Muscle of back (tissue), 13 donors: ENCODE measurements at places on chromosomes 12 and 14. TPM values are rescaled to one million over a fixed set of nuclear protein-coding genes. Genes with fewer than 3 reads are reported as not detected.

- no peak for DNase-seq
These were observed 161.1 kb upstream of the EGLN3 start for GRCh38 chr14:34111953-34112352.

- no peak for DNase-seq
These were observed 59.0 kb downstream of the NTN4 start for GRCh38 chr12:95731519-95731958.

DNA sequence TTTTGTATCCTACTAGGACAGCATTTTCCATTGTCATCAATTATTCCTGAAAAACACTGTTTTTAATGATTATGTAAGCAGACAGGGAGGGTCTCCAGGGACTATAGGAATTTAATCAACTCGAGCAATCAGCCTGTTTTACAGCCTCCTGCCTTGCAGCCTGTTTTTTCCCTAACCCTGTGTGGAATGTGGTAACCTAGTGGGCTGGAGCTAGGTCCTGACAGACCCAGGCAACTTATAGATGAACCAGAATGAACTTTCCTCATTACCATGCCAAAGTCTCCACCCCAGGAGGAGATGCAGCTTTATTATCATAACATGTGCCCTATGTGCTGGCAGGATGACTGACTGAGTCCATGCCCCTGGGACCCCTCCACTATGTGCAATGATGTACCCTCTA, 375.1 kb downstream of the BMP4 start:
- no peak for DNase-seq

DNA sequence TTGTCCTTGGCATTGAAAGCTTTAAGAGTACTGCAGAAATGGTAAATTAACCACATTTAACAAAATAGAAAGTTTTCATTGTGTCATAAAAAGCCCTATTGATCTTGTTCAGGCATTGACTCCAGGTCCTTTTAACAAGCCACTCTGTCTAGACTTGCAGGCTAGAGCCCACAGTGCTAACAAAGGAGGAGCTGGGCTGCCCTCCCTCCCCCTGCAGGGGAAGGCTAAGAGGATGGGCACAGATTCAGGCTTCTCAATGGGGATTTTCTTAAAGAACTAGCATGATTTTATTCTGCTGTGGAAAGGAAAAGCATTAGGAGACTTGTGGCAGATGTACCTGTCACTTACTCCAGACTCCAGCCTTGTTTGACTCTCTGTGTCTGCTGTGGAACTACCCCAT, 463.6 kb downstream of the NRXN3 start:
- no peak for DNase-seq

- DNase-seq = no peak
These were observed 31.8 kb upstream of the ULK1 start for GRCh38 chr12:131862600-131862993.

DNA sequence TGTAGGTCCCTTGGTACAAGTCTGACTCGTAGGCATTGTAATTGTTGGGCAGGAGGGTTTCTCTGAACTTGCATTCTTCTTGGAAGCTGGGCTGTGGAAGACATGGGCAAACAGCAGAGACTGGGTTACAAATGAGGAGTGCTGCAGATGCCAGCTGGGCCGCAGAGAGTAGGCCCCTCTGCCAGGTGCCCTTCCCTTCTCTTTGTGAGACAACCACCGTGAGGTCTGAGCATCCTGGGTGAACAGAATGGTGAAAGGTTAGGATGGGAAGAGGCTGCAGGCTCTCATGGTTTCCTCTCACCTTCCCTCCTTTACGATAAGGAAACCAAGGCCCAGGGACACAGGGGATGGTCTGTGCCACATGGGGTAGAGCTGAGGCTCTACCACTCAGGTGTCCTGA, 11.3 kb downstream of the FGF6 start:
- DNase-seq = no peak

DNA sequence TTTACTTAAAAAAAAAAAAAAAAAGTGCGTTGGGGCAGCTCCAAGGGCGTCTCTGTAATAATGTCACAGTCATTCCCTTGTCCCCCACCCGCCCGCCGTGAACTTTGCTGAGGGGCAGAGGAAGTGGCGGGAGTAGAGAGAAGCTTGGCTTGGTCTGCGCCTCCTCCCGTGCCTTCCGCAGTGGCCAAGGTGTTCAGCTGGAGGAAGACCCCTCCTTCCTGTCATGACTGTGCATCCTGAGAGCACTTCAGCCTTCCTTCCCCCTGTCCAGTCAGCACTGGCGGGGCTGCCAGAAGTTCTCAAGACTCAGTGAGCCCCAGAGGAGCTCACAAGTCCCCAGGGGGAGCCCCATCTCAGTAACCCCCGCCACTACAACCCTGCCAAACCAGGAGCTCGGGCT, 32.2 kb downstream of the AACS start:
- no peak for DNase-seq

GRCh38 chr12:130970165-130970907, 16.6 kb downstream of the ADGRD1 start:
- DNase-seq = no peak

- DNase-seq = no peak
These were observed 92.1 kb downstream of the CHGA start for GRCh38 chr14:93015064-93015463.

DNA sequence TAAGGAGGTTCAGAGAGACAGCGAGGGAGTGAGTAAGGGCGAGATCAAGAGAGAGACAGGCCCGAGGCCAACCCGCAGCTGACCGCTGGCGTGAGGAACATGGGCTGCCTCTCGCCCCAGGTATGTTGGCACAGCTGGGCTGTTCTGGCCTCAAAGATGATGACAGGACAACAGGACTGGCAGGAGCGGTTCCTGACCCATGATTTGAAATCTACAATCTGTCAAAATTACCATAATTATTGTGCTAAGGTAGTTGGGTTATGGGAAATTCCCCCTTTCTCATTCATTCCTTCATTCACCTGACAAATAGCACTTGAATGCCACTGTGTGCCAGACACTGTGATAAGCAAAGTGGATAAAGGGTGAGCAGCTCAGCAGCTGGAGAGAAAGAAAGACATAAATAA, 5.1 kb upstream of the ENDOU start:
- no peak for DNase-seq

DNA sequence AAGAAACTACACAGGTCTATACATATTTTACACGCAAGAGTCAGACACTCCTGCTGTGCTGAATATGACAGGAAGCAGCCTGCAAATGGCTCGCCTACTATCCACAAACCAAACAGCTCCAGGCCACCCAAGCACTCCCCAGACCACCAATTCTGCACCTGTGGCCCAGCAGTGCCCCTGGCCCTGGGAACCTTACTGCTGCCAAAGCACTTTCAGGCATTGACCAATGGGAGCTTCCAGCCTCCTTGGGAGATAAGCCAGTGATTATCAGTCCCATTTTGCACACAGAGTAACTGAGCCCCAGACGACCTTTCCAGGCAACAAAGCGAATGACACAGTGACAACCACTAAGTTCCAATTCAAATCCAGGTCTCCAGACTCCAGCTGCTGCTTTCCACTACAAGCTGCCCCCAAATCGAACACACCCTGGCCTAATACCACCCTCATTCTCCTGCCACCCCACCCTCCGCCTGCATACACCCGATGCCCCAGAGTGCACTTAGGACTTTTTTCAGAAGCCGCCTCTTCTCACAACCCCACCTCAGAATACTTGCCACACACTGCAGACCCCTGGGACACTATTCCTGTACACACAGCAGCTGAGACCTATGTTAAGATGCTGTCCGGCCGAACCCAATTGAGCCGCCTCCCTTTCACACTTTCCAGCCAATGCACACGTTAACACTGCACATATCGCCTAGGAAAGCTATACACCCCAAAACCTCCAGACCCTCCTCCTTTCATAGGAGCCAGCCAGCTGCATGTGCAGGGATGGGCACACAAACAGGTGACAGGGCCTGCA, 126.1 kb upstream of the PRMT8 start:
- DNase-seq = no peak

DNA sequence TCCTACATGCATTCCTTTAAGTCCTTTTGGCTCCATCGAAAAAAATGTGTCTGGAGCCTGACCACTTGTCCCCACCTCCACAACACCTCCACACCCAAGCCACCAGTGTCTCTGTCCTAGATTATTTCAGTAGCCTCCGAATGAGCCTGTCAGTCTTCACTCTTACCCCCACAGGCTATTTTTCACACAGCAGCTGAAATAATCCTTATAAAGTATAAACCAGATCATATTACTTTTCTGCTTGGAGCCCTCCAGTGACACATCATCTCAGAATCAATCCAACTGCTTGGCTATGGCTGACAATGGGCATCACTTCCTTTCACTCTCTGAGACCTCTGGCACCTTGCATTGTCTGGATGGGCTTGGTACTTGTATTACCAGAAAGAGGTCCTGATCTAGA, 44.9 kb downstream of the BBS10 start:
- no peak for DNase-seq

- DNase-seq = no peak
These were observed 147.6 kb upstream of the FKBP4 start for GRCh38 chr12:2647186-2647585.

DNA sequence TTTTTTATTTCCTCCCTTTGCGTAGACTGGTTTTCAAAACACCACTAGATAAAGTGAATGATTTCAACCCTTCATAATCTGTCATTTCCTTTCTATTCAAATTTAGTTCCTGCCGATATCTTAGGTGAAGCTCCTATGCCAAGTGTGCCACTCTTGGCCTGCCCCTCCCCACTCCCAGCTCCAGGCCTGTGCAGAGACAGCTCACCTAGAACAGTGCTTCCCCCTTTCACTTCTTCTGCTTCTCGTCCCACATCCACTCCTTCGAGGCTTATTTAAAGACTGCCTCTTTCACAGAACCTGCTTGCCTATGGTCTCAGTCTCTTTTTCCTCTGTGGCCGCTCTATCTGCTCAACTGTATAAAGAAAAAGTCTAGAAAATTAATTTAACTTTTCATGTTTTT, 473.8 kb downstream of the RAD51B start:
- no peak for DNase-seq

DNA sequence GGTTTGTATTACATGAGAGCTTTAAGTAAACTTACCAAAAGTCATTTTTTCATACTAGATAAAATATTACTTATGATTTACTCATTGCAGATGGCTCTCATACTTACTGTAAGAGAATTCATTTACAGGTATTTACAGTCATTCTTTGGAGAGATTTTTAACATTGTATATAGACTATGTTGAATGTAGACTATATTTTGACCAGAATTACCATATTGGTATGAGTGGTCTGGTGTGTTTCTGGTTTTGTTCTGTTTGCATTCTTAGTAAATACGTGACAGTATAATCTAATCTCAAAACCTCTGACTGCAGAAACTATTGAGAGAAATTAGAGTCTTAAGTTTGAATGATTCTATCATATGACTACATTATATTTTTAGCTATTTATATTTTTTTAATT, 91.1 kb downstream of the USP15 start:
- no peak for DNase-seq

Gene C1S
- polyA plus RNA-seq = 82.9 TPM

Gene KRT81
- polyA plus RNA-seq = not detected

Gene TAC3
- polyA plus RNA-seq = not detected

Gene GAS2L3
- polyA plus RNA-seq = 16.0 TPM

Gene MGP
- polyA plus RNA-seq = 281 TPM
